ENCODE measurements at places on chromosomes 3 and 15. TPM values are rescaled to one million over a fixed set of nuclear protein-coding genes. Genes with fewer than 3 reads are reported as not detected.

HRG gene
- not detected for total RNA-seq

SLC22A13 gene
- 0.98 TPM for total RNA-seq

GRCh38 chr3:176247191-176247590 is 950.1 kb downstream of the TBL1XR1 start:
- no peak for DNase-seq

DNA sequence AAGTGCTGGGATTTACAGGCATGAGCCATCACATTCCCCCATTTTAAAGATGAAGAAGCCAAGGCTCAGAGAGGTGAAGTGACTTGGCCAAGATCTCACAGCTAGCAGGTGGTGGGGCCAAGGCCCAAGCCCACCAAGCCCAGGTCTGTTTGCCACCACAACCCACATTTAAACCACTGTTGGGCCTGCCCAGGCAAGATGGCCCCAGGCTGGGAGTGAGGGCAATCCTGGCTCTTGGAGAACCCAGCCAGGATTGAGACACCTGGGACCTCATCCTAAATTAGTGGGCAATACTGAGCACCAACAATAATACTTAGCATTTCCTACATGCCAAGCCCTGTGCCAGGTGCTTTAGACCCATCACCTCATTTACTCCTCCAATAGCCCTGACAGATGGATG is 6.9 kb downstream of the IGDCC3 start:
- no peak for DNase-seq

DNA sequence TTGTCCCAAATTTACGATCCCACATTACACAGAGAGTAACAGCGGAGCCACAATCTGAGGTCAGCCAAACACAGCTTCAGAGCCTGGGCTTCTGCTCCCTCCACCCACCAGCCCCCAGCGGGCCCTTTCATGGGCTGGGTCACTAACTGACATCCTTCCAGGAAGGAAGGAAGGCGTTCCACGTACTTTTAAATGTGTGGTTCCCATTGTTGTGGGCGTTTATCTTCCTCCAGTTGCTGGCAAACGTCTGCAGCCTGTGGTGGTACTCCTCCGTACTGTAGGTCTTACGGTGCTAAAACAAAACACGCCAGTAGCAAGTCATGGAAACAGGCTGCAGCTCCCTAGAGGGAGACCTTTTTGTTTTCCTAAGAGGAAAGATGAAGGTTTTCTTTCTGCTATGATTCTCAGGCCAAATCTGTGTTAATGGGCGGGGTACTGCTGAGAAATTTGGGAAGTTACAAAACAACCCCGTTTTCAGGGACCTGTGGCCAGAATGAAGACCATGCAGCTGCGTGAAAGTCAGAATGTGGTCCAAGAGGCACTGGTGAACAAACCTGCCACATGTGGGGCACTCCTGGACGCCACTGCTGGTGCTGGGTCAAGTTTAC is 7.6 kb downstream of the CTSH start:
- DNase-seq: no peak

GRCh38 chr15:50181201-50181968 is 611 bp upstream of the SLC27A2 start:
- DNase-seq: no peak

- no peak for DNase-seq
Measured at GRCh38 chr3:195117978-195118581, 152.9 kb downstream of the XXYLT1 start.

DNA sequence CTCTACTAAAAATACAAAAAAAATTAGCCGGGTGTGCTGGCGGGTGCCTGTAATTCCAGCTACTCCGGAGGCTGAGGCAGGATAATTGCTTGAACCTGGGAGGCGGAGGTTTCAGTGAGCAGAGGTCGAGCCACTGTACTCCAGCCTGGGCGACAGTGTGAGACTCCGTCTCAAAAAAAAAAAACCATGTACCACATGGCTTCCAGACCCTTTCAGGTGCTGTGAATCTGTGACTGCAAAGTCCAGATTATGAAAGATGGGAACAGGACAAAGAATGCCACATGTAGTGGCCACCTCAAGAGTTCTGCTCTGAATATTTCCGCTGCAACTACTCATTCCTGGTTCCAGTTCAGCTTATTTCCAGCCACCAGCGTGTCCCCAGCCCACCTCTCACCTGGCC is 8.4 kb upstream of the DCAF1 start:
- no peak for DNase-seq

GRCh38 chr3:116821371-116821770 is 111.8 kb downstream of the TUSC7 start:
- no peak for DNase-seq

DNA sequence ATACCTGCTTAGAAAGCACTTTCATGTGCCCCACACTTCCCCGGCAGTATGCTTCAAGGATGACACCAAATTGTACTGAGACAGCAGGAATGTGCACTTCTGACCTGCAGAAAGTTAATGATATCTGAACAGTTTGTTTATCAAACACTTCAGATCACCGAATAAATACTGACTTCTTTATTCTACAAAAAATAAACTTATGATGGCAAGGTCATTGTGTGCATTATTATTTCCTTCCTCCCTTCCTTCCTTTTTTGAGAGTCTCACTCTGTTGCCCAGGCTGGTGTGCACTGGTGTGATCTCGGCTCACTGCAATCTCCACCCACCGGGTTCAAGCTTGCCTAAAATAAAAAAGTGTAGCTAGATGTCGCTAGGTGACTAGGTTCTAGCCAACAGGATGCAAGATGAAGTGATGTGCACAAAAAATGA is 80.3 kb downstream of the FAIM start:
- DNase-seq: no peak

DNA sequence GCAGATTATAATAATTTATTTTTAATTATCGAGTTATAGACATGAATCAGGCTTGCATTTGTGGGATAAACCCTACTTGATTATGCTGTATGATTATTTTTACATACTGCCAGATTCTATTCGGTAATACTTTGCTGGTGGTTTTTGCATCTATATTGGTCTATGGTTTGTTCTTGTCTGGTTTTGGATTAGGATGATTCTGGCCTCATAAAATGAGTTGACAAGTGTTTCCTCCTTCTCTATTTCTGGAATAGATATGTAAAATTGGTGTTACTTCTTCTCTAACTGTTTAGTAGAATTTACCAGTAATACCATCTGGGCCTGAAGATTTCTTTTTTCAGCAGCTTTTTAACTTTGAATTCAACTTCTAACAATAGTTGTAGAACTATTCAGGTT is 33.0 kb upstream of the ACKR4 start:
- DNase-seq: no peak
